Fibroblast of skin of back (primary cell): ENCODE measurements at places on chromosomes 7 and 10.
A peak's percentile ranks its signal among the peaks of the same experiment; 100 is the strongest.

DNA sequence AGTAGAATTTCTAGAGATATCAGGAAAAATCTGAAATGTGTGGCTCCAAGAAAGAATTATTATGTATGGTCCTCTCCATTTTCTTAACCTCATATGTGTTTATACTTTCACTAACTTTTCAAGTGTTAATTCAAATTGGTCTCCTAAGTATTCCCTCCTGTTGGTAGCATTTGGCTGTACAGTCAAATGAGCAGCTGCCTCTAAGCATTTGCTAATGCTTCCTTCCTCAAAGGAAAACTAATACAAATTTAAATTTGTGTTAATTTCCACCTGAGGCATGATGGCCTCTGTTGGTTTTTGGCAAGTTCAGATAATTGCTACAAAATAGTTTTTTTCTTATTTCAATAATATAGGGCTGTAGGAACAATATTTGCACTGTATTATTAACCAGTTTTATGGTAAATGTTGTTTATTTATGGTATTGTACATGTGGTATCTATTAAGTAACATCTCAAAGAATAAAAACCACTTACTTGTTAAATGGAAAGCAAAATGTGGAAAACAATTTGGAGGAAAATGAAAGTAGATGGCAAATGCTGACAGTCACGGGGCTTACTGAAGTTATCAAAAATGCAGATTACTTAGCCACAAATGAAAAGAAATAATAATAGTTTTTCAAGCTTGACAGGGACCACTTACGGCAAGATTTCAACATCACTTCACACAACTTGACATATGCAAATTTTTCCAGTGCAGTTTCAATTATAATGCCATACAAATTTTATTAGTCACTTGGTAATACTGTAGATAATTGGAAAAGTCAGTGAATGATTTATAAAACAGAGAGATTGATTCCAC, 299.3 kb upstream of the MEOX2 start:
- no peak for DNase-seq

- peak; percentile 71 for DNase-seq
Observed at GRCh38 chr10:5589661-5590511, 65.1 kb downstream of the CALML3 start.

GRCh38 chr10:132229834-132230556, 43.2 kb downstream of the DPYSL4 start:
- DNase-seq, result no peak

DNA sequence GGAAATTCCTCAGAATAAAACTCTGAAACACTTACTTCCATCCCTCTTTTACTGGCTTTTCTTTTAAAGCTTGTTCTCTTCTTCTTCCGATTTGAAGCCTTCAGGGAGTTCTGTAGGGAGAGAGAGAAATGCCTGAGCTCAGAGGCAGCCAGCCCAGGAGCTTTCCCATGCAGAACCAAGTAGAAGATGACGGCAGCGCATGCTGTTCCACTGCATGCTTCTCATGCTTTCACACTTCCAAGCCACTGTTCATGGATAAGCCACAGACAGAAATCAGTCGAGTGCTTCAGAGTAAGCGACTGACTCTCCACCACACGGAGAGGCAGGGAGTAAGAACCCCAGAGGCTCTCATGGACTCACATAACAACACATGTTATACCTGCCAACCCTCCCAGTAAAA, 237.3 kb downstream of the DGKI start:
- peak; percentile 65 for DNase-seq

- no peak for DNase-seq
Observed at GRCh38 chr7:117673367-117673766, 193.5 kb downstream of the CFTR start.

DNA sequence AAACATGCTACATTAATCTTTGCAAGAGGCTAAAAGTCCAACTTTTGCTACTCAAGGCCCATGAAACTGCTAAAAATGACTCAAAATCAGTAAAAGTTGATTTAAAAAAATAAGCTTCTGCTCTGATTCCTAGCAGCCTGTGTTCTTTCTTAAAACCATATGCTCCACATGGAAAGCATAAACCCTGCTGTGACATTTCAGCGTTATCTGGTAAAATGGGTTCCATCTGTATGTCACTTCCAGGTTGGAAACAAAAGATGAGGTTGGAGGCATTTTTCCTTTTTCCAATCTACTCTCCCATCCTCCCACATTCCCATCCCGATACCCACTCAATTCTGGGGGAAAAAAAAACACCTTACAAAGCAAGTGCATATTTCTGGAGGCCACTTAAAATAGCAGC, 439.5 kb downstream of the NEBL start:
- DNase-seq, result no peak

- no peak for DNase-seq
Observed at GRCh38 chr7:95758187-95758586, 14.2 kb upstream of the DYNC1I1 start.

- no peak for DNase-seq
Observed at GRCh38 chr7:43249823-43250145, 137.3 kb downstream of the HECW1 start.

- DNase-seq, result no peak
Observed at GRCh38 chr7:47806701-47807103, 141.6 kb downstream of the PKD1L1 start.

DNA sequence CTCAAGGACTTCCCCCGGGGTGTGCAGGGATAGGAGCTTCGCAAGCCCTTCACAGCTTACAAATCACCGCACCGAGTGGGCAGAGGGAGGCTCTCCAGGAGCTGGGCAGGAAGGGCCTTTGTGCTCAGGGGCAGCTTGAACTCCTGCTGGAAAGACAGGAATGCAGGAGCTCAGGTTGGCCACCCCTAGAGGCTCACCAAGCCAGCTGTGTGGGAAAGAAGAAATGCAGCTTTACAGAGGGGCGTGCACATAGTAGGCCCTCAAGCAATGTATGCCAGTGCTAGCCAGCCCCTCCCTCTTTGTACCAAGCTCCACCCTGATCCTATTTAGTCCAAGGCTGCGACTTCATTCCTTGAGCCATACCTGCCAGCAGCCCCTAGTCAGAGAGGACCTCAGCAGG, 26.1 kb downstream of the STRA8 start:
- DNase-seq, result no peak
